ENCODE measurements at places on chromosomes 16 and 17. TPM values are rescaled to one million over a fixed set of nuclear protein-coding genes. Genes with fewer than 3 reads are reported as not detected.

ZNF689 gene
- total RNA-seq = 13.2 TPM

NHERF2 gene
- total RNA-seq = 0.31 TPM

- DNase-seq = no peak
- H3K4me3 ChIP-seq = no peak overlapping the region
- no peak overlapping the region for H3K27ac ChIP-seq
Observed at GRCh38 chr17:40849723-40850122, 17.3 kb downstream of the KRT12 start.

DNA sequence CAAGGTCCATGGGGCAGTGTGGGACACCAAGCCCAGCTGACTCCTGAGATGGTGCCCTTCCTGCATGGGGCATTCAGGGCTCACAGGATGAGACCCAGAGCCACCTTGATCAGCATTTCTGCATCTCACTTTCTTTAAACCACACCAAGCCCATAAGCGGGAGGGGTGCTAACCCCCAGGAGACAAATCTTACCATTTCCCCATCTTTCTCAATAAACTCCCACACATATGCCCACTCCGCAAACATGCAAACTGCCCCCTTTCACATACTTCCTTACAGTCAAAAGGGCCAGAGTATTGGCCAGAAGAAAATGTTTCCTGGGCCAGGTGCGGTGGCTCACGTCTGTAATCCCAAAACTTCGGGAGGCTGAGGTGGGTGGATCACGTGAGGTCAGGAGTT, 3.7 kb upstream of the SLC39A11 start:
- H3K36me3 ChIP-seq = no peaks in the 10 kb centered on the region
- H3K4me3 ChIP-seq = no peak overlapping the region
- no peak for DNase-seq
- H3K4me1 ChIP-seq = peaks cover 3% of the 10 kb centered on the region
- no peak overlapping the region for H3K27ac ChIP-seq
- H3K27me3 ChIP-seq = no peaks in the 10 kb centered on the region

- H3K27ac ChIP-seq = no peak overlapping the region
- no peak overlapping the region for H3K4me3 ChIP-seq
- no peaks in the 10 kb centered on the region for H3K27me3 ChIP-seq
- H3K4me1 ChIP-seq = no peaks in the 10 kb centered on the region
- H3K36me3 ChIP-seq = no peaks in the 10 kb centered on the region
Observed at GRCh38 chr17:36675250-36675649, 73.9 kb downstream of the MRM1 start.

DNA sequence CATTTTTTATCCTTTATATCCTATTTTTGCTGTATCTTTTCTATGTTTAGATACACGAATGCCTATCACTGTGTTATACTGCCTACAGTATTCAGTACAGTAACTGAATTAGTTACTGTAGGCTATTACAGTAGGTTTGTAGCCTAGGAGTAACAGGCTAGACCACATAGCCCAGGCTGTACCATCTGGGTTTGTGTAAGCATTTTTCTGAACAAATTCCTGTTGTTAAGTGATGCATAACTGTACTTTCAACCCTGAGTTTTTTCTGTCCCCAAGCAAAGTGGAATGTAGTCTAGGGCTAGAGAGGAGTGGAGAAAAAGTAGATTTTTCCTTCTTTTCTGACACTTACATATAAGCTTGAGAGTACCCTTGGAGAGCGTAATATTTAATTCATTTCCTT, 282.1 kb downstream of the HS3ST3B1 start:
- no peaks in the 10 kb centered on the region for H3K4me1 ChIP-seq
- no peaks in the 10 kb centered on the region for H3K27me3 ChIP-seq
- H3K36me3 ChIP-seq = no peaks in the 10 kb centered on the region

DNA sequence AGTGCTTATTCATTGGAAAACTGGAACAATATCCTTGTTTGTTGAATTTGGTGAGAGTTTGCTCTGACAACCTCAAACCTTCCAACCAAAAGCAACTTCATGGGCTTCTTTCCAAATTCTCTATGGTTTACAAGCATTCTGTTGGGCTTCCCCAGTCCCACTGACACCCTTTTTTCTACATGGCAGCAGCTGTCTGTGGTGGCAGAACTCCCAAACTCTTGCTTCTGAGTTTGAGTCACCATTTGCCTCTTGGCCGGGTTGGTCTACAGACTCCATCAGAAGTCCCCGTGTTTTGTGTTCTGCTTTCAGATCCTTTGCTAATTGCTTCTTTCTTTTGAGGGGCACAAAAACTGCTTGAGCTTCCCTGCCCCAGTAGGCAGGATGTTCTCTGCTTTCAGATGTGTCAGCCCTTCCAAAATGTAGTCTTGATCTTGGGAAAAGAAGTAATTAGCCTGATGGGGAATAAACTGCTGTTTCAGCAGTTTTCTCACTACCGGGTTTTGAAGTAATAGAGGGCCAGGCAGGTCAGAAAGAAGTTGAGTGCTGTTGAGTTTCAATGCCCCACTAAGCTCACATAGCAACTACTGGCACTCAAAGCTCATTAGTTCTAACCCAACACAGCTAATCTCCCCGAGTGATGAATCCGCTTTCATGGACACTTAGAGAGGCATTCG, 80.7 kb downstream of the HS3ST3A1 start:
- H3K27me3 ChIP-seq = no peaks in the 10 kb centered on the region
- no peaks in the 10 kb centered on the region for H3K36me3 ChIP-seq
- H3K4me3 ChIP-seq = no peak overlapping the region

GRCh38 chr17:49101054-49101534, 31.5 kb upstream of the B4GALNT2 start:
- no peaks in the 10 kb centered on the region for H3K4me1 ChIP-seq
- H3K4me3 ChIP-seq = no peak overlapping the region
- DNase-seq = no peak
- no peaks in the 10 kb centered on the region for H3K36me3 ChIP-seq
- H3K27ac ChIP-seq = no peak overlapping the region

- DNase-seq = peak; percentile 51
- H3K27ac ChIP-seq = peak overlapping the region; percentile 32
- H3K4me1 ChIP-seq = peaks cover 27% of the 10 kb centered on the region
- no peaks in the 10 kb centered on the region for H3K27me3 ChIP-seq
- no peak overlapping the region for H3K4me3 ChIP-seq
Observed at GRCh38 chr17:5585836-5586521, 1.7 kb upstream of the NLRP1 start.

DNA sequence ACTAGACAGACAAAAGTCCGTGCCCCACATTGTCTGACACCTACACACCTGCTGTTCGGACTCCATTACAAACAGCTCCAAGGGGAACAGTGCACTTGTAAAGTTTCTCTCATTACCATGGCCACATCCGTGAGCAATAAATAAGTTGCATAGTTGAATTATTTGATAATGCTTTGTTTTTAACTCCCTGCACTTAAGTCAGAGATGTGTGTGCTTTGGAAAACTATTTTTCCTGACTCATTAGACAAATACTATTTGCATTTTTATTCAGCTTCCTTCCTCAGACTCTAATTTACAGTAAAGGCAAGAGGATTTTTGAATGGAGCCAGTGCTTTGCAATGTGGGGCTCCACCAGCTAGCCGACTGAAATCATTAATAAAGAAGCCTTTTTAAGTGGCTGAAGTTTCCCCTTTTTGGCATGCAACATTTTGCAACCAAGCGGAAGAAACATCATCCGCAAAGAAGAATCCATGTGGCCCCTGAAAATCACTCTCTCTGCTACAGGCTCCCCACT, 6.5 kb upstream of the CCL2 start:
- H3K27me3 ChIP-seq = peaks cover 2% of the 10 kb centered on the region
- no peak overlapping the region for H3K4me3 ChIP-seq
- H3K27ac ChIP-seq = no peak overlapping the region
- peaks cover 22% of the 10 kb centered on the region for H3K4me1 ChIP-seq
- DNase-seq = no peak
- H3K36me3 ChIP-seq = no peaks in the 10 kb centered on the region

DNA sequence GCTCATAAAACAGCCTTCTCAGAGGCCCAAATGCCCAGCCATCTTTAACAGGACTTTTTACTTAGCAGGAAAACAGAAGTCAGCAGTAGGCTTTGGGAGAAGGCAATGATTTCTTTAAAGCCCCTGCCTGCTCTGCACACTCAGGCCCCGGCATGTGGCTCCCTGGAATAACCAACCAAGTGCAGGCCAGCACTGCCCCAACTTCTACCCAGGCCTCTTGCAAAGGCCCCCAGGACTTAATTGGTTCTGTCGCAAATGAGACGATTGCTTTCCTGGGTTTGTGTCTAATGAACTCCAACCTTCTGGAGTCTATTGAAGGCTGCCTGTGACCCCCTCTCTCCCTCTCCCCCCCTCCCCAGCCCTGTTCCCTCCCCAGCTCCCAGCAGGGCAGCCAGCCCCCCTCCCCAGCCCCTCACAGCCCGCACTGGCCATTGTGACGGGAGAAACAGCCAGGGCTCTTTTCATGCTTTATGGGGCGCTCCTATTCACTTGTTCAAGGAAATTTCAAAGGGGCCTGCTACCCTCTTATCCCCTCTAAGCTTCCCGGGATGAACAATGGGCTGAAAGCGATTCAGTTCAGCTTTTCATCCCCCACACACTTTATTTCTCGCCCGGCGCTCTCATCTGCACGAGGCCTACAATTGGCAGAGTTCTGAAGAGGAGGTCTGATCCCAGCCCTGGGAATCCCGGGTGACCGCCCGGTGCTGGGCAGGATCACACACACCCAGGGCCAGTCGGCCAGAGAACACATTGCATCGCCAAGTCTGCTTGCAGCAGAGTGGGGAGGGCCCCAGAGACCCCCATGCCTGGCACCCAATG, 15.5 kb downstream of the AXIN2 start:
- no peak overlapping the region for H3K4me3 ChIP-seq
- no peaks in the 10 kb centered on the region for H3K4me1 ChIP-seq
- H3K27ac ChIP-seq = no peak overlapping the region
- H3K36me3 ChIP-seq = no peaks in the 10 kb centered on the region
- H3K27me3 ChIP-seq = no peaks in the 10 kb centered on the region

DNA sequence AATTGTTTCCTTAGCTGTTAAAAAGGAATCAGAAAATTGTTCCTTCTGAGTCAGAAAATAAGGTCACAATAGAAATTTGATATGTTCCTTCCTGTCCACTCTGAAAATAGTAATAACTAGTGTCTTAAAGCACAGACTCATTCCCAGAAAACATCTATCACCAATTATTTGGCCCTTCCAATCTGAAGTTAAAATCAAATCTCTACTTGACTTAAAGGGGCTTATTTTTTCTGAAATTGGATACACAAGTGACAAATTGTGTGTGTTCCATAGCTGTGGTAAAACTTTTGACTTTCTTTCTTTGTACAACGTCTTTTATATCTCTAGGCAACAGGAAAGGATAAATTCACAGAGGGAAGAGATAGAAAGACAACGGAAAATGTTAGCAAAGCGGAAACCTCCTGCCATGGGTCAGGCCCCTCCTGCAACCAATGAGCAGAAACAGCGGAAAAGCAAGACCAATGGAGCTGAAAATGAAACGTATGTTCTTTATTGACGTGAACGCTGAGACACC, 54.5 kb upstream of the MRC2 start:
- no peaks in the 10 kb centered on the region for H3K27me3 ChIP-seq
- no peak overlapping the region for H3K4me3 ChIP-seq
- no peaks in the 10 kb centered on the region for H3K36me3 ChIP-seq
- no peak for DNase-seq
- no peaks in the 10 kb centered on the region for H3K4me1 ChIP-seq
- H3K27ac ChIP-seq = no peak overlapping the region

GRCh38 chr17:7833795-7834541, at the start of gene KDM6B:
Gene KDM6B (plus strand): TSS chr17:7834217. CDS start chr17:7845555, 11,338 bp downstream.
- peak within 1 kb of the TSS; percentile 65 for H3K27ac ChIP-seq
- H3K36me3 ChIP-seq = no peaks in the 10 kb centered on the region
- no peak for DNase-seq
- peak within 1 kb of the TSS; percentile 100 for H3K4me3 ChIP-seq
- peaks cover 1% of the 10 kb centered on the region for H3K27me3 ChIP-seq

- no peak overlapping the region for H3K27ac ChIP-seq
- no peaks in the 10 kb centered on the region for H3K27me3 ChIP-seq
- DNase-seq = no peak
- H3K4me3 ChIP-seq = no peak overlapping the region
Observed at GRCh38 chr16:64250866-64251265, 871.0 kb downstream of the CDH11 start.

GRCh38 chr16:19549673-19550072, 5.8 kb upstream of the VPS35L start:
- H3K27ac ChIP-seq = no peak overlapping the region
- peaks cover 11% of the 10 kb centered on the region for H3K36me3 ChIP-seq
- no peaks in the 10 kb centered on the region for H3K27me3 ChIP-seq
- no peak for DNase-seq
- no peaks in the 10 kb centered on the region for H3K4me1 ChIP-seq

Measured in GM12878 (cell line).